ENCODE measurements at places on chromosomes 7 and 10.
A peak's percentile ranks its signal among the peaks of the same experiment; 100 is the strongest.

GRCh38 chr7:114620208-114620607, 205.6 kb downstream of the FOXP2 start:
- no peak for DNase-seq

- DNase-seq = no peak
Measured at GRCh38 chr7:21084286-21084685, 297.6 kb upstream of the SP8 start.

DNA sequence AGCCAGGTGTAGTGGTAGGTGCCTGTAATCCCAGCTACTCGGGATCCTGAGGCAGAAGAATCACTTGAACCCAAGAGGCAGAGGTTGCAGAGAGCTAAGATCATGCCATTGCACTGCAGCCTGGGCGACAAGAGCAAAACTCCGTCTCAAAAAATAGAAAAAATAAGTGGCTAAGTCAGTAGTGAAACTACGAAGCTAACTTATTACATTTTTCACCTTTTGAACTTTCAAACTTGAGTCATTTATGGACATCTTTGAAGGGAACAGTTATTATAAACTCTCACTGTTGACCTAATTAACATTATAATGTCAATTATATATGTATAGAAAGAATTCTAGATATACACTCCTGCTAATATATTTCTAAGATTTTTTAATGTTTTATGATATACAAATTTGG, 541.5 kb upstream of the C7orf33 start:
- DNase-seq = no peak

DNA sequence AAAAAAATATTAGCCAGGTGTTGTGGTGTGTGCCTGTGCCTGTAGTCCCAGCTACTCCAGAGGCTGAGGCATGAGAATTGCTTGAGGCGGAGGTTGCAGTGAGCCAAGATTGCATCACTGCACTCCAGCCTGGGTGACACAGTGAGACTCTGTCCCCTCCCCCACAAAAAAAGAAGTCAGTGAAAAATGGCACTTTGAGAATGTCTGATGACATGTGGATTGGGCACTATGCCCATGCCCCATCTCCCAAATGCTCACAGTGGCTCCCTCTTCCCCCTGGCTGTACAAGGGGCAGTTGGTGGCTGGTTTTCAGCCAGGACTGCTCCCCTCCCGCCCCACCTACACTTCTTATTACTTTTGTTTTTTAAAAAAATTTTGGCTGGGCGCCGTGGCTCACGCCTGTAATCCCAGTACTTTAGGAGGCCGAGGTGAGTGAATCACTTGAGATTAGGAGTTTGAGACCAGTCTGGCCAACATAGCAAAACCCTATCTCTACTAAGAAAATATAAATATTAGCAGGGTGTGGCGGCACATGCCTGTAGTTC, 26.1 kb downstream of the IL15RA start:
- no peak for DNase-seq

DNA sequence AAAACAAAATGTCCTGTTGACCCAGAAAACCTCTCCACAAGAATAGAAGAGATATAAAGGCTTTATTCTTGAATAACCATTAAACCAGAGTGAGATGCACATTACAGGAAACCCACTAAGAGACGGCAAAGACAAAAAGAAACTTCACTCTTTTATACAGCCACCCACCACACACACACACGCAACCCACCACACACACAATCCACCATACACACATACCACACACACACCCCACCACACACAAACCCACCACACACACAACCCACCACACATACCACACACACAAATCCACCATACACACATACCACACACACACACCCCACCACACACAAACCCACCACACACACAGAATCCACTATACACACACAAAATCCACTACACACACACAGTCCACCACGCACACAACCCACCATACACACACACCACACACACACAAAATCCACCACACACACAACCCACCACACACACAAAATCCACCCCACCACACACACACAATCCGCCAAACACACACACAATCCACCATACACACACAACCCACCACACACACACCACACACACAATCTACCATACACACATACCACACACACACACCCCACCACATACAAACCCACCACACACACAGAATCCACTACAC, 9.5 kb upstream of the REPIN1 start:
- no peak for DNase-seq

DNA sequence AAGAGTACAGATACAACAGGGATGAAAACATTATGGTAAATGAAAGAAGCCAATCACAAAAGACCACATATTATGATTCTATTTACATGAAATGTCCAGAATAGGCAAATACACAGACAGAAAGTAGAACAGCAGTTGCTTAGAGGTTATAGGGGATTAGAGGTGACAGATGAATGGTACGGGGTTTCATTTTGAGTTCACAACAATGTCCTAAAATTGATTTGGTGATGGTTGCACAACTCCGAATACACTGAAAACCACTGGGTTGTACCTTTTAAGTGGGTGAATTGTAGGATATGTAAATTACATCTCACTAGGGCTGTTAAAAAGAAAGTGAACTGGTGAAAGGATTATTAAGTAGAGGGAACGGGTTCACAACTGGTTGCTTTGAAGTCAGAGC, 76.3 kb upstream of the MRLN start:
- DNase-seq = no peak

- DNase-seq = peak; percentile 49
Measured at GRCh38 chr7:147894271-147894670, 696.3 kb upstream of the C7orf33 start.
